ENCODE measurements at places on chromosomes 13 and 19.

- no peak for DNase-seq
Measured at GRCh38 chr19:30450100-30450499, 77.9 kb downstream of the ZNF536 start.

- DNase-seq, result no peak
Measured at GRCh38 chr13:67623630-67624029, 393.5 kb upstream of the PCDH9 start.

GRCh38 chr19:11478167-11479089 is 2.4 kb downstream of the ELAVL3 start:
- no peak for DNase-seq

GRCh38 chr13:87678372-87678752 is 7.2 kb downstream of the SLITRK5 start:
- no peak for DNase-seq

- DNase-seq, result no peak
Measured at GRCh38 chr19:1715540-1715939, 37.8 kb upstream of the ONECUT3 start.

- DNase-seq, result no peak
Measured at GRCh38 chr13:67642657-67643056, 412.5 kb upstream of the PCDH9 start.

DNA sequence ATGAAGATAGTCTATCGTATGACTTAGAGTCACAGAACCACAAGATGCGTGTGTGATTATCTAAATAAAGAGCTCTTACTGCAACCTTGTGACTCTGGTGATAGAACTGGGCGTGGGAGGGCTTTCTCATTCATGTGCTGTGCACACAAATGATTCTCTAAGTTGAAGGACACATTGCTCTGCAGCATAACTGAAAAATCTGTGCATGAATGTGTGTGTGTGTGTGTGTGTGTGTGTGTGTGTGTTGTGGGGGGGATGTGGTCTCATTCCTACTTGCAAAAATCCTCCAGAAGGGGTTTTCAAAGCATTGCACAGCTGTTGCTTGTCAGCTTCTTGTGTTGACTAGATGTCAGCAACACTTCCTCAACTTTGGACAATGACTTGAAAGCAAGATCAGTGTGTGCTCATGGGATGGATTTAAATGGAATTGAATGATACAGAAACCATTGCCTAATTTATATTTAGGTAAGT is 22.4 kb downstream of the LRCH1 start:
- DNase-seq, result no peak

Measured in stimulated activated CD4-positive, alpha-beta T cell treated with anti-CD3 and anti-CD28 coated beads, TNF-alpha, amount 100 ng/mL, for 24 hours (primary cell).